ENCODE measurements at places on chromosomes 2 and 18.

- DNase-seq, result peak; percentile 7
These were observed 238.1 kb downstream of the SEPTIN10 start for GRCh38 chr2:109375656-109376055.

- peak; percentile 52 for DNase-seq
These were observed 35.5 kb downstream of the ZNF532 start for GRCh38 chr18:58900015-58900649.

DNA sequence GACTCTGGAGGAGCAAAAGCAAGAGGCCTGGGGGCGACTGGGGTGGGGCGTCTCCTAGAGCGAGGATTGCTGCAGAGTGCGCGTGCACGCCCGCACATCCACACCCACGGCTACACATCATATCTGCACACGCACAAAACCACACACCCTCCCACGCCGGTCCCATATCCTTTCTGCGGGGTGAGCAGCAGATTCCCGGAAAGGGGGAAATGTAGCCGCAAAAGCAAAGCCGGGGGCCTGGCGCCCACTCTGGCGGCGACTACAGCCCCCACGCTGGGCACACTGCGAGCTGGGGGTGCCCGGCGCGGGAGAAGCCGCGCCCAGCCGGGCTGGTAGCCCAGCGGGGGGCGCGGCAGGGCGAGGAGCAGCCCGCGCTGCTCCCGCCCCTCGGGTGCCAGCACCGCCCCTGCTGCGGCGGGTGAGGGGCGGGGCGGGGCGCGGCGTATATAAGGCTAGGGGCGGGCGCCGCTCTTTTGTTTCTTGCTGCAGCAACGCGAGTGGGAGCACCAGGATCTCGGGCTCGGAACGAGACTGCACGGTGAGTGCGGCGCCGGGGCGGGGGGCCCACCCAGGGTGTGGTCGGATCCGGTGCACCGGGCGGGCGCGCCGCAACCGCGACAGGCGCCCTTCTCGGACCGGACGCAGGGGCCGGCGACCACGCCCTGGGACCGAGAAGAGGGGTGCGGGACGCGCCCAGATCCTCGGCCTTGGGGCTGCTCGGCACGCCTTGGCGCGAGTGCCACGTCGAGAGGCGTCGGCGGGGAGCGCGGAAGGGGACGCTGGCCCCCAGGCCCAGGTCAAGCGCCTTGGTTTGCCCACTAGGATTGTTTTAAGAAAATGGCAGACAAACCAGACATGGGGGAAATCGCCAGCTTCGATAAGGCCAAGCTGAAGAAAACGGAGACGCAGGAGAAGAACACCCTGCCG, at the start of gene TMSB10:
TSS of gene TMSB10 (plus strand) at position 476 of the 927 bp plus-strand sequence.
- DNase-seq, result peak; percentile 93

GRCh38 chr2:17719562-17720371, 33.8 kb downstream of the SMC6 start:
- DNase-seq, result no peak

- no peak for DNase-seq
These were observed 85.6 kb downstream of the MOGAT1 start for GRCh38 chr2:222756951-222757650.

DNA sequence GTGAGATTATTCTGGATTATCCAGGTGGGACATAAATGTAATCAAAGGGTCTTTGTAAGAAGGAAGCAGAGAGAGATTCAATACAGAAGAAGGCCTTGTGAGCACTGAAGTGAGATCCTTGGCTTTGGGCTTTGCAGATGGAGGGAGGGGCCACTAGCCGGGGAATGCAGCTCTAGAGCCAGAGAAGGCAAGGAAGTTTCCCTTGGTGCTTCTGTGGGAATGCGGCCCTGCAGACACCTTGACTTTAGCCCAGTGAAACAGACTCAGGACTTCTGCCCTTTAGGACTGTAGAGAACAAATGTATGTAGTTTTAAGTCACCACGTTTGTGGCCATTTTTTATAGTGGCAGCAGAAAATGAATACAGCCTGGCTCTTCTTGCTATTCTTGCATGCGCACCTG, 8.1 kb downstream of the NEU2 start:
- no peak for DNase-seq

DNA sequence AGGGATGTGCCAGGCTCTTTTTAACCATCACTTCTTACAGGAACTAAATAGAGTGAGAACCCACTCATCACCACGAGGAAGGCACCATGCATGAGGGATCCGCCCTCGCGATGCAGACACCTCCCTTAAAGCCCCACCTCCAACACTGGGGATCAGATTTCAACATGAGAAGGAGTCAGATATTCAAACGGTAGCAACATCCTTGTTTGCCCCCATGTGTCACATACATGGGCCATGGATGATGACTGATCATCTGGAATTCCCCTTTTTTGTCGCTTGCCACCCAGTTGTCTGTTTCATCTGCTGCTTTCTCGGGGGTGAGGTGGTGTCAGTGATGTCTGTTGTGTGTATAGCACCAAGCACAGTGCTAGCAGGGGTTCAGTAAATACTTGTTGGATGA, 57.9 kb downstream of the NCK2 start:
- no peak for DNase-seq

- no peak for DNase-seq
These were observed 37.1 kb upstream of the GPR75 start for GRCh38 chr2:53896864-53897263.

DNA sequence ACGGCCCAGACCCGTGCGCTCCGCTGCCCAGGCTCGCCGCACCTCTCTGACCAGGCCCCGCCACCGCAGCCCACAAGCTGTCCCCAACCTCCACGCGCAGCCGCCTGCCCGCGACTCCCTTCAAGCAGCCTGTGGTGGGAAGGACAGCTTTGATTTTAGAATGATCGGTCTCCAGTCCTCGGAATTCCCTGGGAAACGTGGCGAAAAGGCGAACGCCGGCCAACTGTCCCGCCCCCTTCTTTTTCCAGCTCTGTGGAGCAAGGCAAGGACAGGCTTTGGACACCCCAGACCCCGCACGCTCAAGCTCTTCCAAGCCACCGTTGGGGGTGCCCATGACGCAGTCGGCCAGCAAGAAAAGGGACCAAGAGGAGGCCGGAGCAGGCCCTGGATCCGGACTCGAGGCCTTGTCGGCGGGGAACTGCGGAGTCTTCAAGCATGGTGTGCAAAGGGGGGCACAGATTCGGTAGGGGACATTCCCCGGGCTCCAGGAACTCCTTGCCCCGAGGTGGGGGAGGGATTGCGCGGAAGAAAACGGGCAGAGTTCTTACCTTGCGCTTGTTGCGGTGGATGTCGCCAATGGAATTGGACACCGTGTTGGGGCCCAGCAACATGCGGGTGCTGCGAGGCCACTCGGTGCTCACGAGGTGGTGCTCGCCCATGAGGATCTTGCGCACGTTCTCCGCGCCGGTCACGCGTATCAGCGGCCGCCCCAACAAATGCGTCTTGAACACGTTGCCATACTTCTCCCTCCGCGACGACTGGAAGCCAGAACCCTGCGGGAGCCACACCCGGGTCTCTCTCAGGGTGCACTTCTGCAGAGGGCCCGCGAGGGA, 4.0 kb downstream of the CYP26B1 start:
- DNase-seq, result peak; percentile 75

- DNase-seq, result no peak
These were observed 3.2 kb downstream of the FHL2 start for GRCh38 chr2:105395691-105396090.

DNA sequence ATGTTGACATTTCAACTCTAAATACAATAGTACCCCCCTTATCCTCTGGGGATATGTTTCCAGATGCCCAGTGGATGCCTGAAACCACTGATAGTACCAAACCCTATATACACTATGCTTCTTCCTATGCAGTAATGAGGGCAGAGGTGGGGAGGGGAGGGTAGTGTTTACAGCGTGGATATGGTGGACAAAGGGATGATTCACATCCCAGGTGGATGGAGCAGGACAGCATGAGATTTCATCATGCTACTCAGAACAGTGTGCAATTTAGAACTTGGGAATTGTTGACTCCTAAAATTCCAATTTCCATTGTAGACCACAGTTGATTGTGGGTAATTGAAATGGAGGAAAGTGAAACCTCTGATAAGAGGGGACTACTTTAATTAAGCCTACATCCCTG, 75.4 kb downstream of the TSN start:
- no peak for DNase-seq

GRCh38 chr2:176508984-176509740, 239.9 kb downstream of the MTX2 start:
- DNase-seq, result no peak

DNA sequence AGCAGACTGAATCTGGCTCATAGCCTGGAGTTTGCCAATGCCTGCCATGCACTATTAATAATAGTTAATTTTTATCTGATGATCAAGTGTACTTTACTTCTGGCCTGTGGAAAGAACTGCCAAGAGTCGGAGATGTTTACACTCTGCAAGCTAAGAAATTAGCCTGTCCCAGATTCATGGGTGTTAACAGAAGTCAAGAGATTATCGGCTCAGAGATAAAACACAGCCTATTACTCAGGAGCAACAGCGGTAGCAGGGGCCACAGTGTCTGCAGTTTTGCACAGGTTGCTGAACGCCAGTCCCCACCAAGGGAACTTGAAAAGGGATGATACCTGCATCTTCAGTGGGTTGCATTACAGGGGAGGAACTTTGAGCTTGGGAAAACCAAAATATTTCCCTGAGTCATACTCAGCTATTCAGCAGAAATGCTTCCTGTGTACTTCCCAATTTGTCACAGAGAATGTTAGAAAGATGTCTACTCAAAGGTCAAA, 4.3 kb upstream of the ADI1 start:
- DNase-seq, result no peak

DNA sequence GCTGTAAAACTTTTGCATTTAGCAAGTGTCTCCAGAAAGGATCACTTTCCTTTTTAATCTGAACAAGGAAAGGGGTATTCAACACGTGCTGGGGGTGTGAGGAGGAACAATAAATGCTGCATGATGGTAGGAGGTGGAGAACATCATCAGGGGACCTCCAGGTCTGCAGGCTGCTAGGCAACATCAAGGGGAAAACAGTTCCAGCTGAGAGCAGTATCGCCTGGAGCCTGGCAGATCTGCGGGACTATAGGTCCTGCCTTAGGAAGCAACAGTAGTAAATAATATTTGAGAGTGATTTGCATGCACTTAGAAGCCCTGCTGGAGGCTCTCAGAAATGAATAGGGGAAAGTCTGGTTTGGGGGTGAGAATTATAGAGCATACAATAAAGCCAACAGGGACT, 175.6 kb downstream of the SUCLG1 start:
- peak; percentile 21 for DNase-seq

DNA sequence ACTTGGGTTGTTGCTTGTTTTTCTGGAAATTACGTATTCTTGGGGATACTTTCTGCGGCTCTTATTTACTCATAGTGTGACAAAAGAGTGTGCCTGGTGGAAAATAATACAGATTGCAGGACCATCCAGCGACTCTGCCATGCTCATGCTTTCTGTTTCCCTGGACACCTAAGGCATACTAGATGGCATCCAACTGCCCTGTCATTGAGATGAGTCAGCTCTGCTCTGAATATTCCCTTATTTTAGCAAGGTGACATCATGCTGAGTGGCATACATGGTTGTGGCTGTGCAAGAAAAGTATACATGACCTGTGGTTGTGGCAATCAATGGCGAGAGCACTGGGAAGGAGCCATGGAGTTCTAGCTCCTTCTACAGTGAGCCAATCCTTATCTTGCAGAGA, 471.0 kb downstream of the TMEM182 start:
- DNase-seq, result no peak

DNA sequence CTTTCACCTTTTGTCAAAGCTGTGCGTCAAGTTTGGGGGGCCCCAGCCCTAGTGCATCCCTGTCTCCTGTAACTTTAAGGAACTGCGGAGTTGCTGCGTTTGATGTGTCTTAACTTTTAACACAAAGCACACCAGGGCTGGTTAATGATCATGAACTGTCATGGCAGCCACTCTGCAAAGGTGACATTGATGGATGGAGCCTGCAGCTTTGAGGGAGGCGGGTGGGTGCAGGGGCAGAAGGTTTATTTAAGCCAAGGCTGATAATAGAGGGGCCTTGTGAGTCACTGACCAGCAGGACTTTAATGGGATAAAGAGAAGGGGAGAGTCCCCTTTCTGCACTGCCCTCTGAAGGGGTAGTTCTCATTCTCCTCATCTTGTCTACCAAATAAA, 190.2 kb upstream of the GATA6 start:
- no peak for DNase-seq

GRCh38 chr18:73990258-73990657, 157.4 kb downstream of the FBXO15 start:
- DNase-seq, result no peak

GRCh38 chr2:43340066-43340465, 113.7 kb upstream of the ZFP36L2 start:
- no peak for DNase-seq

DNA sequence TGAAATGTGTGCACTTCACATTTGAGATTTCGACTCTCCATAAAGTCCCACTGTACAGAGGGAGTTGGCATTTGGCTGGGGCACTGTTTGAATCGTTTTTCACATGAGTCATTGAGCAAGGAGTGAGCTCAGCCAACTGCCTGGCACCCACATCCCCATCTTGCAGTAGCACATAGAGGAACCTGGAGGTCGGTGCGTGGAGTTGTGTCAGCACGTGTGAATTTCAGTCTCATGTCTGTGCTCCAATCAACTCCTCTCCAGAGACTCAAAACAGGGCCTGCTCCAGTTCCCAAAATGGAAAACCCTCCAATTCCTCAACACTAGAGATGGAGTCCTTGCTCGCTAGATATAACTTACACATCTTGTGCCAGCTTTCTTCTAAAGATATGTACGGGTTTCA, 126.8 kb upstream of the CAPN13 start:
- DNase-seq, result no peak

GRCh38 chr18:59604877-59605276, 92.3 kb downstream of the CCBE1 start:
- no peak for DNase-seq

DNA sequence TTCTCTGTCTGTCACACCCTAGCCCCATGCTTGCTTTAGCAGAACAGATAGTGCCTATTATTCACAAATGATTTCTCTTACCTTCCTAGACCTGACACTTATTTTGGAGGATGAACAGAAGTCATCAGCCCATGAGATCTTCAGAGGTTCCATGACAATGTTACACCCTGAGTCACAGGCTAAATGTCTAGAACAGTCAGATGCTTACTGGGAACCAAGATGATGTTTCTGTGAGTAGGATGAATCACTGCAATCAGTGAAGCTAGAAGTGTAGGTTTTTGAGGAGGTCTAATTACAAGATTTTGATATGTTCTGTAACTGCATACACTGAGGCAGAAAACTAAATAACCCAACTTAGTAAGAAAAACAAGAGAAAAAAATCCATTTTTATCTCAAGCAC, 123.0 kb upstream of the THUMPD2 start:
- no peak for DNase-seq

DNA sequence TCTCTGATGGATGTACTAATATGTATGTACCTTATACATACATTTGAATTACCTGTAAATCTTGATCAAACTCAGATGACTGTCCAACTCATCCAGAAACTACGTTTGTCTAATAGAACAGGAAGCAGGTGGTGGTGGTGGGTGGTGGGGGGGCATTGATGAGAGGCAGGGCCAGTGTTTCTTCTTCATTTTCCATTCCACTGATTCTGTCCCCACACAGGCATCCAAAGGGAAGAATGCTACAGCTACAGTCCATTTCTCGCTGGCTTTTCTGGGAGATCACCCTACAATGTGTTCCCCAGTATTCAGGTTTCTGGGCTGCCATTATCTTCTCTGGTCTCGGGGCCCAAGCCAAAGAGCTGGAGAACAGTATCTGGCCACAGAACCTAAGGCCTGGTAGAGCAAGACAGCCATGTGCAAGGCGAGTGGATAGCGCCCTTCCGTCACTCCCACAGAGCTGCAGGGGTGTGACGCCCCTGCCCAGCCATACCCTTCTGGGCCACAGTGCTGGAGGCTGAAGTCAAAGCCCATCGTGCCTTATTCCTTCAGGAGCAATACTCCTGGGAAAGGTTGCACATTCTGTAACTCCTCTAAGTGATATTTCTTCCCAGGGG, 54.5 kb downstream of the BCL11A start:
- DNase-seq, result no peak

Measured in right hindlimb (tissue), 1 donor.